ENCODE measurements at places on chromosomes 2 and 18.

- no peak for DNase-seq
These were observed 48.8 kb downstream of the MERTK start for GRCh38 chr2:111947219-111947618.

- DNase-seq = peak; percentile 61
These were observed 52.4 kb downstream of the FAM168B start for GRCh38 chr2:131040661-131041401.

DNA sequence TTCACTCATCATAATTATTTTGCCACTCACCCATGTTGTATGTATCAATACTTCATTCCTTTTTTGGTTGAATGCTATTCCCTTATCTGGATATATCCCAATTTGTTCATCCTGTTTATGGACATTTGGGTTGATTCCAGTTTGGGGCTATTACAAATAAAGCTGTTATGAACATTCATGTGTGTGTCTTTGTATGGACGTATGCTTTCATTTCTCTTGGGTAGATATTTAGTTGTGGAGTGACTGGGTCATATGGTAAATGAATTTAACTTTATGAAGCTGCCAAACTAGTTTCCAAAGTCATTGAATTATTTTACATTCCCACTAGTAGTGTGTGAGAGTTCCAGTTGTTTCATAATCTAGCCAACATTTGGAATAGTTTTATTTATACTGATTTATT is 2.7 kb downstream of the FAM228B start:
- DNase-seq = no peak

GRCh38 chr2:196012314-196012713 is 56.3 kb downstream of the DNAH7 start:
- DNase-seq = no peak

GRCh38 chr2:55173438-55174054 is 58.5 kb downstream of the CLHC1 start:
- no peak for DNase-seq

GRCh38 chr2:181054843-181055242 is 74.4 kb downstream of the UBE2E3 start:
- no peak for DNase-seq

DNA sequence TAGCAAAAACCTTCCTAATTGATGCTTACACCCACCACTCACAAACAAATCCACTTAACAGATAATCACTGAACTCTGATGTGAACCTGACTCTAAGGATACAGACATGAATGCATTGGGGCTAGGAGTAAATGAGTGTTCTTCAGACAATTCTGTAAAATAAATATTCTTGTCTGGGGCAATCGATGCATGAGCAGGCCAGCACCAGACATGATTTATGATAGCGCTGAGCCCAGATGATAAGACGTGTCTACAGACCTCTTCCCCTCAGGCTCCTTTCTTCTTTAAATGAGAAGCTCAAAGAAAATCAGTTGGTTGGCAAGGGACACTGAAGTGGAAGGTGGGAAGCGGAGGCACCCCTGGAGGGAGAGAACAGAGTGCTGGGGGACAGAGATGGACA is 27.3 kb upstream of the BIN1 start:
- DNase-seq = no peak

- DNase-seq = no peak
These were observed 144.1 kb upstream of the RBBP8 start for GRCh38 chr18:22789052-22789451.

DNA sequence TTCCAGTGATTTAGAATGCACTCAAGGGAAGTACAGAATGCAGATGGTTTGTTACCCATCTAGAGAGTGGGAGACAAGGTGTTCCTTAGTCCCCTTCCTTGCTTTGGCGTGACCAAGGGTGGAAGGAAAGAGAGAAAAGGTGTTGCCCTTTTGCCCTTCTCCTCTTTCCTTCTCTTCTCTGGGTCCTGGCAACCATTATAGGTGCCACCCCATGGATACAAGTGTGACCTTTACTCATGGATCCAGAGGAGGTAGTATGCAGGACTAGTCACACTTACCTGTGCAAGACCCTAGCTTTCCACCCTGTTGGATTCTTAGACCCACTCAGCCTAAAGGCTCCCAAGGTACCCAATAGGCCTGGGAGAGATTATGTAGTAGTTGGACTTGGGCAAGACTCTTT is 11.6 kb upstream of the RBFA start:
- DNase-seq = no peak

DNA sequence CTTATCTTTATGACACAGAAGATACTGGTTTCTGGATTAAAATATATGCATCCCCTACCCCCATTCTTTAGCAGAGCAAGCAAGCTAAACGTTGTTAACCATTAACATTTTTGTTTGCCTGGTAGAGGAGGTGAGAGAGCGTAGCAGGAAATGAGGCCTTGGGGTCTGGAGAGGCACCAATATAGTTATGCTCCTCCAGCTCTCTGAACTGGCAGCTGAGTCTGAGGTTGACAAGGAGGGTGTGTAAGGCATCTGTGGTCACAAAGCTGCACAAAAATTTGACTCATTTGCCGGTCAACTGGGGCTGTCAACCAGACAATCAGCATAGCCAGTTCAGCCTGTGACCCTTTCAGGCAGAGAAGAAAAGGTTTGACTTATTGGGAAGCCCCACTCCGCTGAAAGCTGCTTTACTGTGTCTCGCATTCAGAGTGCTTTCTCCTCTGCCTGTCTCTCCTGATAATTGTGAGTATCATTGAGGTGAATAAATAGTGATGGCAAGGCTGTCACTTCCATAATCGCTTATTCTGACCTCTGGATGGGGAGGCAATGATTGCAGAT is 647.5 kb upstream of the SETBP1 start:
- DNase-seq = no peak

DNA sequence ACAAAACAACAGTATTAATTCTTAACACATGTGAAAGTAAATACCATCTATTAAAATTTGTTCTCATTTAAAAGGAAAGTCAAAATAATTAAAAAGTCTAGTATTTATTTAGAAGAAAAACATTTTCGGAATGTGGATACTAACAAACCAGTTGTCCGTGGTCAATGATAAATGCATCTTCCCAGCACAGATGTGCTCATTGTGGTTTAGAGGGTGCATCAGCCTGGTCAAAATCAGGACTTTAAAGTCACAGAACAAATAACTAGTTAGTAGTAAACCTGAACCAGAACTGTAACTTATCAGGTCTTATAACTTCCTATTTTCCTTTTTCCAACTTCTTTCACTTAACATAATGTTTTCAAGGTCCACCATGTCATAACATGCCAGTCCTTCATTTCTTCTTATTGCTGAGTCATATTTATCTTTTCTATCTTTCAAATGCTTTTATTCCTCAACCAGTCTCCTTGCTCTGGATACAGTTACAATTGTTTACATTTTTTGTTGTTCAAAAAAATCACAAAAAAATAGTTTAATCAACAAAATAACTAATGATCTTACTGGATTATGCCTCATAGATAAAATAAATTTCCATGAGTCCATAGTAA is 55.8 kb downstream of the ID2 start:
- DNase-seq = no peak

DNA sequence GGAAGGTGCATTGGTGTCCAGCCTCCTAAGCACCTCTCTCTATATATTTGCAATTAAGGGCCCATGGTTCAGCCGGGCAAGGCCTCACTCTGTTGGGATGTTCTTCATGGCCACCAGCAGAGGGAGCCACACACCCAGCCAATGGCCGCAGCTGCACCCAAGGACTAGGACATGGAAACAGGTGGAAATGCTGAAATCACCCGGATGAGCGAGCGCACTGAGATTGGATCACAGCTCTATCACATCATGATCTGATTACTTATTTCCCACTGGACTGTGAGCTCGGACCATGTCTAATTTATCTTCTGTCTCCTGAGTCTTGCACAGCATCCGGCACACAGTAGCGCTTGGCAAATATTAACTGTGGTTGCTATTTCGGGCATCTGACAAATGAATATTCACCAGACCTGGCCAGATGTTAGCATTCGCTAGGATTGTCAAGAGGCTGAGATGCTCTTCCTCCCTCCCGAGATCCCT is 31.2 kb downstream of the KIF3C start:
- peak; percentile 88 for DNase-seq

- DNase-seq = no peak
These were observed 56.4 kb downstream of the ZFP36L2 start for GRCh38 chr2:43169987-43170386.
